ENCODE measurements at places on chromosomes 7 and 10.

DNA sequence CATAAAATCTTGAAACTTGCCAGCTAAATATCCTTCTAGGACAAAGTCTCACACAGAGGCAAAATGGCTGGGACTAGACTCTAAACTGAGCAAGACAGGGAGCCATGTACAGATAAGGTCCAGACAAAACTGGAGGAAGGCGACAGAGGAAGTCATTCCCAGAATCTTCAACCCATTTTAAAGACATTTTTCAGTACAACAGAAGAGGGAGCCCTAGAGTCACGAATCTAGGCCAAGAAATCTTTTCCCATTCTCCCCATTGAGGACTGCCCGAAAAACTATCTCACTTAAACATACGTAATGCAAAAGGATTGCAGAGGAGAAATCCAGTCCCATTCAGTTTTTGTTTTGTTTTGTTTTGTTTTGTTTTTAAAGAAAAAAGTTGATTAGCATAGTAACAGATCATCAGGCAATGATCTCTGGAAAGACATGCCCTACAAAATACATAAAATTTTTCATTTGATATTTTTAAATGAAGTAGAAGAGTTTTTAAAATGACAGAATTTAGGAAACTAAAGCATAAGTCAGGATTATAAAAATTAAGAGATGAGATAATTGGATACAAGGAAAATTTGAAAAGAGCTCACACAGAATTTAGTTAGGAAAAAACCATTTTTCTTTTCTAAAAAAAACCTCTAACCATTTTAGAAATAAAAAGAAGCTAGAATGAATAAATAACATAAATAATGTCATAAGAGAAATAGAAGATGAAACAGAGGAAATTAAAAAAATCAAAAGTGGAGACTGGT lies 16.9 kb upstream of the PRF1 start:
- peak; percentile 24 for DNase-seq

- DNase-seq = no peak
Measured at GRCh38 chr7:79376299-79377025, 77.0 kb downstream of the MAGI2 start.

DNA sequence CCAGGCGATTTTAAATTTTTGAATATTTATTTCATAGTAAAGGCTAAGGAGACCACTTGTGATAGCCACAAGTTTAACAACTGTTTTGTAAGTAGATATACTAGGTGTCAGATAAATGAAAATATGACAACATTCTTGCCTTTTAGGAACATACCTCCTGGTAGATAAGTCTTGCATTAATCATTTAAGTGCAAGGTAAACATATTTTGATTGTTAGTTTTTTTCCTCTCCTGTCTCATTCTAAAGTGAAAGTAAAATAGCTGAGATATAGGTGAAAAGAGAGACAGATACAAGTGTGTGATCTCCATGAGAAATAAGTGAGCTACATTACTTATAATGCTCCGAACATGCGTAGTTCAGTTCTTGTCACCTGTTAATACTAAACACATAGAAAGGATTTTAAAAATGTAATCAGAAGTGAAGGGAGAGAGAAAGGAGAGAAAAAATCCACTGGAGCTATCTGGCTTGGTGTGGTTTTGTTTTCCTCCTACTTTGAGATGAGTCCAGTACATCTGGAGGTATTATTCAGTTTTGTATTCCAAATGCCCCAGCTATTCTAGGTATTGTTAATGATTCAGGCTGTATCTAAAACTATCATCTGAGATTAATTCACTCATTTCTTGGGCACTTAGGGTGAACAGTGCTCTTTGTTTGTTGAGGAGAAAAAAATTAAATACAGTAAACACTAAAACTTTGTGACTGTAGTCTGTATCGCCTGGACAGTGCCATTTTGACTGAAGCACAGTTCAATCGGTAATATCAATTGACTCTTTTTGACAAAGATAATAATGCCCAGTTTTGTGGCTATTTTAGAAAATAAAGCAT lies 21.2 kb downstream of the GLCCI1 start:
- no peak for DNase-seq

GRCh38 chr10:88209837-88210561 lies 346.6 kb downstream of the PTEN start:
- no peak for DNase-seq

GRCh38 chr7:134866617-134867016 lies 87.2 kb downstream of the CALD1 start:
- no peak for DNase-seq

DNA sequence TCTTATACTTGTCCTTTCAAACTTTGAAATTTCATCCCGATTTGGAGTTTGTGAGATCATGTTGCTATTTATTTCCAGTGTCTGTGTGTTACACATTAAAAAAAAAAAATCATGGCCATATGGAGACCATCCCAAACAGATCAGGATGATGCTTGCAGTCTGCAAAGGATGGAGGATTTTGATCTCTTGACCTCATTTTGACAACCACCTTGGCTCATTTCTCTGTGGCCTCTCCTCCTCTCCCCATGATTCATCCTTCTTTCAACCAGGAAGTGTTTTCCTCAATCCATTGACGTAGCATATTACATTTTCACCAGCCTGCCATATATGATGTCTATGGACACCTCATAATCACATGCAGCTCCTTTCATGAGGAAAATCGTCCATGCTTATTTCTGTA lies 68.9 kb upstream of the INSYN2A start:
- DNase-seq = no peak

GRCh38 chr7:100372256-100372655 lies 1.0 kb upstream of the PILRA start:
- DNase-seq = peak; percentile 38

GRCh38 chr10:113550365-113550764 lies 2.5 kb upstream of the HABP2 start:
- no peak for DNase-seq

DNA sequence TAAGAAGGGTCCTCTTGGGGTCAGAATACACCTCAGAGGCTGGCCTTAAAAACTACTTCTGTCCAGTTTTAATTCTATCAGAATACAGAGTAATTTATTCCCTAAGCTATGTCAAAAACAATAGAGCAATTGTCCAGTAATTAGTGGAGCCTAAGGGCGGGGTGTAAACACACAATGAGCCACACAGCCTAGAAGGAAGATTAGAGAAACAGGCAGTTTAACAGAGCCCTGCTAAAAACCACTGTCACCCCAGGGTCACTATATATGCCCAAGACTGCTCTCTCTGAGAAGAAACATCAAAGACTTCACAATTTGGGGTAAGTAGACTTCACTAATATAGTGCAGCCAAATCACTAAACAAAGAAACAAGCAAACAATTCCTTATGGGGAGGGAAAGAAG lies 27.2 kb upstream of the WNT2 start:
- DNase-seq = no peak

- no peak for DNase-seq
Measured at GRCh38 chr10:61897671-61898434, 3.6 kb upstream of the ARID5B start.

- DNase-seq = no peak
Measured at GRCh38 chr7:116429986-116430619, 69.4 kb upstream of the CAV2 start.

GRCh38 chr10:49300140-49300974 lies 1.4 kb downstream of the C10orf71 start:
- no peak for DNase-seq

- no peak for DNase-seq
Measured at GRCh38 chr7:22563032-22563501, 63.1 kb upstream of the STEAP1B start.

- DNase-seq = no peak
Measured at GRCh38 chr10:35803046-35803445, 160.9 kb upstream of the FZD8 start.

DNA sequence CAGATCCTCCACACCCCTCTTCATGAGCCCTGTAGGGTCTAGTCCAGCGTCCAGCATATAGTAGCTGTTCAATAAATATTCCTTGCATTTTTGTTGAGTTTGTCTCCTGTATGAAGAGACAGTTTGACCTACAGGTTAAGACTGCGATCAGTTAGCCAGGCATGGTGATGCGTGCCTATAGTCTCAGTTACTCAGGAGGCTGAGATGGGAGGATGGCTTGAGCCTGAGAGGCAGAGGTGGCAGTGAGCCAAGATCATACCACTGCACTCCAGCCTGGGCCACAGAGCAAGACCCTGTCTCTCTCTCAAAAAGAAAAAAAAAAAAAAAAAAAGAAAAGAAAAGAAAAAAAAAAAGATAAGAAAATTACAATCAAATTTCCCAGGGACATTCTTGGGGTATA lies 5.1 kb upstream of the CUEDC2 start:
- DNase-seq = no peak

DNA sequence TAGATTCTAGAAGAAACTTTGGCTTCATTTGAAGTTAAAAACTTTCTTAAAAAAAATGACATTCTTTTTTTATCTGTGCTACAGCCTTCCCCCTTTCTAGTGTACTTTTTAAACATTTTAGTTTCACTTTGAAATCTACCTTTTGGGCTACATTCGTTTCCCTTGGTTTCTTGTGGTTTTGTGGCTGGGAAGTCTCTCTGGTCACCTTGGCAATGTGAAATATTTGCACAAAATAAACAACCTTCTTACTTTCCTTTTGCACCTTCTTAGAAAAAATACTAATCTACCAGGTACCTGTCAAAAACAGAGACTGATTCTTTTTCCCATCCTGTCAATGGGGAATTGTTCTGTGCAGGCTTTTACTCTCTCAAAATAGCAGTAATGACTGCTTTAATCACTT lies 350.2 kb downstream of the GATA3 start:
- DNase-seq = peak; percentile 85

DNA sequence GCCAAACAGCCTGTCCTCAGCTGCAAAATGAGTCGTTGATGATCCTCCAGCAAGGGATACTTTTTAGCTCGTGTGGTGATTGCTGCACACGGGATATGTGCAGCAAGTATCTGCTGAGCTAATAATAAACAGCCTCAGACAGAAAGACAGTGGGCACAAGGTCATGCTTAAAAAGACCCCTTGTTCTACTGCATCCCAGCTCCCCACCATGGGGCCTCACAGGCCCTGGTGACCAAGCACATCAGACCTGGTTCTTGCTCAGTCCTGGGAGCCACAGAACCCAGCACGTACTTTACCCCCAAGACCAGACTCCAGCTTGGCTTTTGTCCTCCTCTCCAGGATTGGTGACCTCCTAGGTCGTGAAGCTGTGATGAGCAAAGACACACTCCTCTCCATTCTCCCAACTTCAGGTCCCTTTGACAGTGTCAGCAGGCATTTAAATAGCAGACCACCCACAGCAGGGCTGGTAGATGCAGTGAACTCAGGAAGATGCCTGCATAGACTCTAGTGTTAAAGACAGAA lies 50.5 kb downstream of the EGFR start:
- DNase-seq = no peak

DNA sequence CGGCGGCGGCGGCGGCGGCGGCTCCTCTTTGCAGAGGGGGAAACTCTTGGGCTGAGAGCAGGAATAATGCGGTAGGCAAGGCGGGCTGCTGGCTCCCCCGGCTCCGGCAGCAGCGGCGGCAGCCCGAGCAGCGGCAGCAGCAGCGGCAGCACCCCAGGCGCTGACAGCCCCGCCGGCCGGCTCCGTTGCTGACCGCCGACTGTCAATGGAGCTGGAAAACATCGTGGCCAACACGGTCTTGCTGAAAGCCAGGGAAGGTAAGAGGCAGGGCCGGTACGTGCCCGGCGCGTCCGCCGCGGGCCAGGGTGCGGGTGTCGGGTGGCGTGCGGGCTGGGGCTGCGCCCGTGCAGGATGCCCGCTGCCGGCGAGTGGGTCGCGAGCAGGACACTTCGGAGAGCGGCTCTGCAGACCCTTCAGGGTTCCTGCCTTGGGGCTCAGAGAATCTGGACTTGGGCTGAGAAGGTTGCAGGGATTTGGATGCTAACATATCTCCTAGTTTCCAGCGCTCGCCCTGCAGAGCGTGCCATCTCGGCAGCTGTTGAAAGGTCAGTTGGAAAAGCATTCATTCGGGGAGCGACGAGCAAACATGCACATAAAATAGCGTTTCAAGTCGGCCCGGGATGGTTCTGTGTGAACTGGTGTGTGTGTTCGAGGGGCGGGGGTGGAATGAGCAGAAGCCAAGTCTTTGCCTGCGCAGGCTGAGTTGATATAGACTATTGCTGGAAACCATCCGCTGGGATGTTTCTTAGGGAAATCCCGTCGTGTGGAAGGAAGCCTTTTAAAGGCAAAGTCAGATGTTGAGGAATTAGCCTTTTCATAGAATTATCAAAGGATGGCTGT lies 562 bp downstream of the GRK5 start:
- DNase-seq = peak; percentile 44

- no peak for DNase-seq
Measured at GRCh38 chr7:1314908-1315450, 82.3 kb downstream of the UNCX start.
